ENCODE measurements at places on chromosomes 2 and 18.

- no peak for DNase-seq
These were observed 15.9 kb downstream of the POLI start for GRCh38 chr18:54284981-54285785.

- no peak for DNase-seq
These were observed 72.0 kb downstream of the CDH7 start for GRCh38 chr18:65822826-65823225.

- no peak for DNase-seq
These were observed 77.8 kb downstream of the DDX1 start for GRCh38 chr2:15669375-15669910.

- no peak for DNase-seq
These were observed 22.3 kb upstream of the MBOAT2 start for GRCh38 chr2:9025746-9026145.

DNA sequence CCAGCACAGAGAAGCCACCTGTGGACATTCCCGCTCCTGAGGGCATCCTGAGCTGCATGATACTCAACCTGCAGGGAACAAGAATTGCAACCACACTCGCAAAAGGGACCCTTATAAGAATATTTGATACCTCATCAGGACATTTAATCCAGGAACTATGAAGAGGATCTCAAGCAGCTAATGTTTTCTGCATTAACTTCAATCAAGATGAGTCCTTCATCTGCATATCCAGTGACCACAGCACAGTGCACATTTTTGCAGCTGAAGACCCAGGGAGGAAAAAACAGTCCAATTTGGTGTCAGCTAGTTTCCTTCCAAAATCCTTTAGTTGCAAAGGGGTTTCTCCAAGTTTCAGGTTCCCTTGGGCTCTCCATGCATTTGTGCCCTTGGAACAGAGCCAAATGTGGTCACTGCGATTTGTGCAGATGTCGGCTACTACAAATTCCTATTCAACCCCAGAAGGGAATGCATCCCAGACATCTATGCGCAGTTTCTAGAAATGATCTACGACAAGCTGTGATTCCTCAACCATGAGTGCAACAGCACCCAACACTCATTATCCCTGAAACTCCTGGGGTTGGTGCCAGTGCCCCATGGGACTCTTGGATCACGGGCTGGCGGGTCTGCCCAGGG lies 23.3 kb upstream of the FHOD3 start:
- DNase-seq = no peak

DNA sequence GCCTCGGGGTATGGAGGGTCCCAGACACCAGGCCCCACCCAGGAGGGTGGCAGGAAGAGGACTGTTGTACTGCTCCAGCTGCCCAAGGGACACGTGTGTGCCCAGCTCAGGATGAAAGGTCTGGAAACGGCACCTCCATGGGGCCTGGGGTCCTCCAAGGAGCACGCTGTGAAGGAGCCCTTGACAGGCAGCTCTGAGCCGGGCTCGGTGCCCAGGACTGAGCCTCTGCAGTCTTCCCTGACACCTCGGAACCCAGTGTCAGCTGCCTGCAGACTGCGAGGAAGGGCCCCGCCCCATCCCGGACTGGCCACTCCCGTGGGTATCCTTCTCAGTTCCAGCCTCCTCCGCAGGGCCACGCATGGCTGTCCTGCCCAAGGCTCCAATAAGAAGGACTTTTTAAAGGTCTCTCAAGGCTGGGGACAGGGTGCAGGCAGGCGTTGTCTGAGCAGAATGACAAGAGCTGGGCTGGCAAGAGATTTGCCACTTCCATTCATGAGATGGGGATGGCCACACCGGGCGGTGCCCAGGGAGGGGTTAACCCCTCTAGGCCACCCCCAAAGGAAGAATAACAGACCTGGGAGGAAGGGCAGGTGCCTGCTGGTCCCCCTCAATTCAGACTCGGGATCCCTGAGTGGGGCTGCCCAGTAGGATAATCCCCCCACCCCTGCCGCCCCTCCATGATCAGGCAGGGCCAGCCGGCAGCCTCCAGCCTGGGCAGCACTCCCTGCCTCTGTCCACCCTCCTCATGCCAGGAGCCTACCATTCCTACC lies 8.9 kb downstream of the ECEL1 start:
- no peak for DNase-seq

DNA sequence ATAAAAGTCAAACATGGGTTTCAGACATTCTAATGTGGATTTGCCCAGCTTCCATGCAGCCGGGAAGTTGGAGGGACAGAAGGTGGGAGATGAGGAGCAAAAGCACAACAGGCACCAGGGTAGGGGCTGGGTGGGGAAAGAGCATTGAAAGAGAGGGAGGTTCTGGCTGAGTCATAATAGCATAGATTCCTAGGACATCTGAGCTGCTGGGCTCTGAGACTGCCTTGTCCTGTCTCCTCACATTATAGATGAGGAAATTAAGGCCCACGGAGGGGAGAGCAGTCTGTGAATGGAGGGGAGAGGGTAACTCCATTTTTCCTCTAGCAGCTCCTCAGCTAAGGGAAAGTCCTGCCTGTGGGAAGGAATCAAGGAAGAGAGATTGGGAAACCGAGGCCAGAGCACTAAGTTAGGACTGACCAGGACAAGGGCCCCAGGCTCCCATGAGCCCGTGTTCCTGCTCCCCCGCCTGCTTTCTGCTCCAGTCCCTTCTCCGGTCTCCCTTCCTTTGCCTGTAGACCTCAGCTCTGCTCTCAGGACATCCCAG lies 26.2 kb downstream of the SH2D6 start:
- no peak for DNase-seq

DNA sequence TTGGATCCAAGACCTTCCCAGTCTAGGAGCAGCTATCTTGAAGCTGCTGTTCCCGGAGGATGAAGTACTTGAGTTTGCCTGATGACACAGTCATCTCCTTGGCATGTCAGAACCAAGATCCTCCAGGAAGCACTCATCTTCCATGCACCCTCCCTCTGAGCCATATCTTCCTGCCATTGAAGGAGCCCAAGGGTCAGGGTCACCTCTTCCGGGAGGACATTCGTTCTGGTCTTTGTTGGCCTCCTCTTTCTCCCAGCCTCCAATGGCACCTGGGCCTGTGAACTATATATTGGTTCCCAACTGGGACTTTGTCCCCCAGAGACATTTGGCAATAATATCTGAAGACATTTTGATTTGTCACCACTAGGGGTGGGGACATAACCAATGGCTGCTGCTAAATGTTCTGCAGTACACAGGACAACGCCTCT lies 4.2 kb upstream of the MYO7B start:
- no peak for DNase-seq

DNA sequence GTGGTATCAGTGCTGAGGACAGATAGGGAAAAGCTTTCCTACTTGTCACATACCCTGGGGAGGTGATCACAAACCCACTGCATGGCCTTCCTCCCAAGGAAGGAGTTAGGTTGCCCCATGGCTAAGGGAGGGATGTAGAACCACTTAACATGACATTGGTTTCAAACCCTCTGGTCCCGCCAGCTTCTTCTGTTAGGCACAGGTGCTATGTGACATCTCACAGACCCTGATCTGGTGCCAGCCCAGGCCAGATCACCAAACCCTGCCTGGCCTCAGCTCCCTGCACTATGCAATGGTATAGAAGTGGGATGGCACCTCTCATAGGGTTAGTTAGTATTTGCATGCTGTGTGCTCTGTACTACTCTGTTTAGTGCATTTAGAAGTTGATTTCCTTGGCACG lies 58.0 kb downstream of the TCF7L1 start:
- DNase-seq = no peak

- no peak for DNase-seq
These were observed 21.9 kb upstream of the DNAJC10 start for GRCh38 chr2:182694189-182694588.

DNA sequence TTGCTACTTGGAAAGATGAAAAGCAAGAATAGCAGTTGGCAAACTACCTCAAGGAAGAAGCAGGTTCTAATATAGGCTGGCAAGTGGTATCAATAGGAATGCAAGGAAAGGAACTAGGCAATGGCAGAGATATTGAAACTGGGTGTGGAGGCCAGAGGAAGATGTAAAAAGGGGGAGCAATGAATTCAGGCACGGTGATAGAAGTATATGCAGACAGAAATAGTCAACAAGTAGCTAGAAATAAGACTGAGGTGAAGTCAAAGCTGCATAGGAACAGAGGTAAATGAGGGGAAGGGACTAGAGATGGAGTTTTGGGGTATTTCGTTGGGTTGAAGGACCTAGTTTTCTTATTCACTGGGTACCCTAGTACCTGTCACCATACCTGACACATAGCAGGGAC lies 4.1 kb downstream of the PCBP1 start:
- DNase-seq = no peak

DNA sequence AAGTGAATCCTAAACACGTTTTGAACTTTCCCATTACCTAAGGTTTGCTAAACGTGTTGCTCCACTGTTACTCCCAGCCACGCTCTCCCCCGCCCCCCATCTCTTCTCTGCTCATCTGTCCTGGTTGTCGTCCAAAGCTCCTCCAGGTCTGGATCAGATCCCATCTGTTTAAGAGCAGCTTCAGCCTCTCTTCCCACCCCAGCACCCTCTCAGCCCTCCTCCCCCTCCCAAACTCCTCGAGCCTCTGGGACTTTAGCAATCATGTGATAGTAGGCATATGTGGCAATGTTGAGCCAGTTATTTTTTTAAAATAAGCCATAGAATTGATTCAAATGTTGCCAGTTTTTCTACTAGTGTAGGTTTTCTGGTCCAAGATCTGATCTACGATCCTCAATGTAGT lies 20.0 kb upstream of the LPIN1 start:
- no peak for DNase-seq

- DNase-seq = no peak
These were observed 115.2 kb downstream of the FAM210A start for GRCh38 chr18:13611142-13611600.

DNA sequence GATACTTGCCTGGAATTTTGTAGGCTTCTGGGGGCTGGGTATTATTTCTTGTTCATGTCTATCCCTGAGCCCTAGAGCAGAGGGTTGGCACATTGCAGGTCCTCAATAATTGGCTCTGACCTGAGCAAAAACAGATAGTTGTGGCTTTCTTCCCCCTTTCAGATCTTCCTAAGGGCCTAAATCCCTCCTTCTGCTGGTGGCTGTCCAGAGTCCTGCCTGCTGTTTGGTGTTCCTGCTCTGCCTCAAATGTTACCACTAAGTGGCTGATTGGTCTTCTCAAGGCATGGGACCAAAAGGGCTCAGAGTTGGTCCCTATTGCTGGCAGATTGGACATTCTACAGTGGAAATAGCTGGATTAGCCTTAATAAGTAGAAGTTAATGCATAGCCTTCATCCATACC lies 1.1 kb upstream of the CRYGB start:
- no peak for DNase-seq

DNA sequence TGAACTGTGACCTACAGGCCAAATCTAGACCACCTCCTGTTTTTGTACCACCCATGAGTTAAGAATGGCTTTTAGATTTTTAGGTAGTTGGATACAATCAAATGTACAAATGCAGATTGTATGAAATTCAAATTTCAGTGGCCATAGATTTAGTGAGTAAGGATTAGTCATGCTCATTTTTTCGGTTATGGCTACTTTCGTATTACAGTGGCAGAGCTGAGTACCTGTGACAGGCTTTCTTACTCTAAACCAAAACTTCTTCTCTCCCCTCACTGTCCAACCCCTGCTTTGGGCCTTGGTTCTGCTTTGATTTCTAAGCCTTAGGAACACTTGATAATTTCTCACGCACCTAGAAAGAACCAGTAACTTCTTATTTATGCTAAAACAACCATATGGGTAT lies 82.1 kb downstream of the CDC42EP3 start:
- no peak for DNase-seq

DNA sequence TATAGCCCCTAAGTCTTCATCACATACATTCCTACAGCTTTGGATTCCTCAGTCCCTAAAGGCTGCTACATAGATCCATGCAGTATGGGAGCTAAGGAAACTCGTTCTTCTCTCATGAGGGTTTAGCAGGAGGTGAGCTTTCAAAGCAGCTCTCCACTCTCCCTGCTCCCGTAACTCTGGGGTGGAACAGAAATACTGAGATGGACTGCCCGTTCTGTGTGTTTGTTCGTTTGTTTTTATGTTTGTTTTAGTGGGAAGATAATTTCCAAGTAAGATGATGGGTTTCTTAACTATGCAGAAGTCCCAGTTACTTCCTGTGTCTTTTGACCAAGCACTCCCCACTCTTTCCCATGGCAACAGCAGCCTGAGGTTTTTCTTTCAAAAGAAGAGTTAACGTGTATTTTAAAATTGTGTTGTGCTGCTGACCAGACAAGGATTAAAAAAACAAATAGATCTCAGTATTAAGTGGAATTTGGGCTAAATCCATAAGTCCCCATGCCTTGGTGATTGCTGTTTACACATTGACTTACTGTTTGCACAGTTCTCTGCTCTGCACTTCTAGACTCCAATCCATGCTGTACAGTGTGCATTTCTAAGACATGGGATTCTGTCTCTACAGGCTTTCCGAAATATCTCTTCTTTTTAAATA lies 156.4 kb upstream of the SH3BP4 start:
- no peak for DNase-seq

DNA sequence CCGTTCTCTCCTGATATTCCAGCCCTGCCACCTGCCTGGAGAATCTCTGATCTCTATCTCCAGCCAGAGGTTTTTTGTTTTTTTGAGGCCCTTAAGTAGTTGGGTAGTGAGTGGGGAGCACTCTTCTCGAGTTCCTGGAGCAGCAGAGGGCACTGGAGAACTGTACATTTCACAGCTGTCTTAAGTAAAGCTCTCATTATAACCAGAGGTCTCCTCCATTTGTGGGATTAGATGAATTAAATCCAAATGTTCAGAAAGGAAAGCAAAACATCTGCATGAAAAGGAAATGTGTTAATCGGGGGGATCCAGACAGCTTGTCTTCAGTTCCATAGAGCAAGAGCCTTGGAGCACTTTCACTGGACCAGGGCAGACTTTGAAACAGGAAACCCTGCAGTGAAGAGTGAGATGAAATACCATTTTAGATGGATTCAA lies 32.8 kb downstream of the AOX1 start:
- no peak for DNase-seq

DNA sequence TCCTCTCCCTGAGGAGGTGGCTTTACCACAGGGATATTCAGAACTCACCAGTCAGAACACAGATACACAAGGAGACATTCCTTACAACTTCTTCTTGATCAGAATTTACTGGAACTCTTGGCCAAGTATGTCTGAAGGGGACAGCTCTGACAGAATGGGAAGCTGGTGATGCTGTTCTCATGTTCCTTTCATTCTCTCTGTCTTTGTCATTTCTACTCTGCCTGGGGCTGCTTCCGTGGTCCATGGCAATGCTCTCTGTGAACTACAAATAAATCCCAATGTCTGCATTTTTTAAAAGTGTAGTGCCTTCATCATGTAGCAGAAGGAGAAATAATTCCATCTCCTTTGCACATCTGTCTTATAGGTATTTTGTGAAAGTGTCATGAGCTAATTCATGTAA lies 730.3 kb downstream of the CNTNAP5 start:
- DNase-seq = no peak

- no peak for DNase-seq
These were observed 93.8 kb downstream of the NRP2 start for GRCh38 chr2:205776139-205776538.

DNA sequence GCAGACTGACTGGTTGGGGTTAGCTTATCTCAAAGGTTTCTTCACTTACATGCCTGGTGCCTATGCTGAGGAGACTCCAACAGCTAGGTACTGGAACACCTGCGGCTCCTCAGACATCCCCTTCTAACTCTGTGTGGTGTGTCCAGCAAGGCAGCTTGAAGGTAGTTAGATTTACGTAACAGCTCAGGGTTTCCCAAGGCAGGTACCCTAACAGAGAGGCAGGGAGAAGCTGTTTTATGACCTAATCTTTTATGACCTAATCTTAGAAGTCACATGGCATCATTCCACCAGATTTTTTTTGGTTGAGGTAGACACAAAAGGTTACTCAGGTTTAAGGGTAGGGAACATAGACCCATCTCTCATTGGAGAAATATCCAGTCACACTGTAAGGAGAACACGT lies 17.4 kb upstream of the PAPOLG start:
- no peak for DNase-seq

- no peak for DNase-seq
These were observed 47.6 kb upstream of the IL1R1 start for GRCh38 chr2:102094917-102095316.

All from stimulated activated CD8-positive, alpha-beta memory T cell treated with anti-CD3 and anti-CD28 coated beads, Interleukin-12 subunit alpha, Interleukin-12 subunit beta, amount 100 ng/mL, for 1 hour (primary cell).